CD4-positive, alpha-beta T cell treated with Interleukin-6 at 100 ng/mL for 8 hours (primary cell): ENCODE measurements at places on chromosomes 5 and 9.

GRCh38 chr9:109246533-109246932, 74.3 kb downstream of the EPB41L4B start:
- no peak for DNase-seq

DNA sequence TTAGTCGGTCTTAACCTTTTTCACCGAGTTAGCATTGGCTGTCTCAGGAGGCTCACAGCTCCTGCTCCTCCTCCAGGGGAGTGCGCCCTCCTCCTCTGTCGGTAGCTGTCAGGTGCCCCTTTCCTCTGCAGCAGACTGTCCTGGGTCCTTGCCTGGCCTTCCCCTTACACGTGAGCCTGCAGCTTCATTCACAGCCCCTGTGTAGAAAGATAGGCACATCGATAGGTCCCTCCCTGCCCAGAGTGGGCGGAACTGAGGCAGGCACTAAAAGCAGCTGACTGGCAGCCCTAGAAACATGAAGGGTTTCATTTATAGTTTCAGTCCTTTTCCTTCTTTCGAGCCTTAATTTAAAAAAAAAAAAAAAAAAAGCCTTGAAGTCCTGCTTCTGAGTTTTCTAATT, 17.2 kb downstream of the TENT4A start:
- DNase-seq: no peak

DNA sequence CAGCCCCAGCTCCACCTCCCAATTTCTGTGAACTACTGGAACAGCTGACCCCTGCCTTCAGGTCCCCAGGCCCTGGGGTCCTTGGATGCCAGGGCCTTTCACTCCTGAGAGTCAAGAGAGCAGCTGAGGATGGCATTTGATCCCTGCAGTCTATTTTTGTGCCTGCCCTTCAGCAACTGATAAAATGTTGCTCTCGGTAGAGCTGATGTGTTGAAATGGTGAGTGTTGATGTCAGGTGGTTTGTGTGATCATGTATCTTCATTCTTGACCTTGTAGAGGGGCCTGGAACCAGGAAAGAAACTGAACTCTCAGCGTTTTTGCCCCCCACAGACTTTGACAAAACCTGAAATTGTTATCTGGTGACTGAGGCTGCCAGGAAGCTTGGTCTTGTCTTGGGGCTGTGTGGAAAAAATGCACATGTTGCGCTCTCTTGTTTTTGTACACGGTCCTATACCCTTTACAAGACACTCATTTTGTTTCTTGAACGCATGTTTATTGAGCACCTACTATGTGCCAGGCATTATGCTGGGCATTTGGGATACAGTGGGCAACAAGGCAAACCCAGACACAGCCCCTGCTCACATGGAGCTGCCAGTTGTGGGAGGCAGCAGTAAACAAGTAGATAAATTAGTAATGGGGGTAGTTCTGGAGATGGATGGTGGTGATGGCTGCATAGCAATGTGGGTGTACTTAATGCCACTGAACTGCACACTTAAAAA, 78.3 kb downstream of the PPARGC1B start:
- no peak for DNase-seq

DNA sequence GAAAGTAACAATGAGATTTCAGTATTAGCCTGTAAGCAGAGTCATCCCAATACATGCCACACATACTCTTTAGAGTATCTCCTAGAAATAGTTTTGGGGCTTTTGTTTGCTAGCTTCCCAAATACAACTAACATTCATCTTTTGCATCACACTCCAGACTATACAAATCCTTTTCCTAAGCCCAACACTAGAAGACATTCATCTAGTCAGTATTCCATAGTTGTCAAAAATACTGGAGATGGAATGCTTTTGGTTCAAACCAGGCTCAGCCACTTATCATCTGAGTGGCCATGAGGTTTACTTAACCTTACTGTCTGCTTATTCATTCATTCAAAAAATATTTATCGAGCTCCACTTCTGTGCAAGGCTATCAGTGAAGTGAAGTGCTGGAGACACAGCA, 205.1 kb upstream of the SGCD start:
- DNase-seq: no peak

DNA sequence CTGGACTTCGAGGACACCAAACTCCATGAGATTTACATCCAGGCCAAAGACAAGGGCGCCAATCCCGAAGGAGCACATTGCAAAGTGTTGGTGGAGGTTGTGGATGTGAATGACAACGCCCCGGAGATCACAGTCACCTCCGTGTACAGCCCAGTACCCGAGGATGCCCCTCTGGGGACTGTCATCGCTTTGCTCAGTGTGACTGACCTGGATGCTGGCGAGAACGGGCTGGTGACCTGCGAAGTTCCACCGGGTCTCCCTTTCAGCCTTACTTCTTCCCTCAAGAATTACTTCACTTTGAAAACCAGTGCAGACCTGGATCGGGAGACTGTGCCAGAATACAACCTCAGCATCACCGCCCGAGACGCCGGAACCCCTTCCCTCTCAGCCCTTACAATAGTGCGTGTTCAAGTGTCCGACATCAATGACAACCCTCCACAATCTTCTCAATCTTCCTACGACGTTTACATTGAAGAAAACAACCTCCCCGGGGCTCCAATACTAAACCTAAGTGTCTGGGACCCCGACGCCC, 1.3 kb downstream of the PCDHGC3 start:
- no peak for DNase-seq

DNA sequence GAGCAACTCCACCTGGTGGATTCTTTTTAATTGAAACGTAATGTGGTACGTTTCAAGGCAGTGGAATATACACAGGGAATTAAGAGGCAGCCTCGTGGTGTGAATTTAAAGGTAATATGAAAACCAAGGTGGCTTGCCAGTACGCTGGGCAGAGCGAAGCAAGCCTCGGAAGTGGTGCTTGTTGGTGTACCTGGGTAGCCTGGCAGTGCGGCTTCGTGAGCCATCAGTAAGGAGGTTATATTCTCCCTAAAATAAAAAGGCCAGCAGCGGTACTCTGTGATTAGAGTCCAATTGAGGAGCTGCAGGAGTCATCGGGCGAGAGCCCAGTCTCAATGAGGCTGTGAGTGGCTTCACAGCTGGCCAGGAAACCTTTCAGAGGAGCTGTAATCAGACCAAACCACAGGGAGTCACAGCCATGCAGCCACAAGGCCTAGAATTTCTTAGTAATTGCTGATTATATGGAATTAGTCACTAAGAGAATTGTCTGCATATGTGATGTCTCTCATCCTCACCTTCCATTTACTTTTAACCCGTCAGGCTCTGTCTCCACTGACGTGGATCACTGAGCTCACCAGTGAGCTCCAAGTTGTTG, 57.7 kb downstream of the DCP2 start:
- no peak for DNase-seq

DNA sequence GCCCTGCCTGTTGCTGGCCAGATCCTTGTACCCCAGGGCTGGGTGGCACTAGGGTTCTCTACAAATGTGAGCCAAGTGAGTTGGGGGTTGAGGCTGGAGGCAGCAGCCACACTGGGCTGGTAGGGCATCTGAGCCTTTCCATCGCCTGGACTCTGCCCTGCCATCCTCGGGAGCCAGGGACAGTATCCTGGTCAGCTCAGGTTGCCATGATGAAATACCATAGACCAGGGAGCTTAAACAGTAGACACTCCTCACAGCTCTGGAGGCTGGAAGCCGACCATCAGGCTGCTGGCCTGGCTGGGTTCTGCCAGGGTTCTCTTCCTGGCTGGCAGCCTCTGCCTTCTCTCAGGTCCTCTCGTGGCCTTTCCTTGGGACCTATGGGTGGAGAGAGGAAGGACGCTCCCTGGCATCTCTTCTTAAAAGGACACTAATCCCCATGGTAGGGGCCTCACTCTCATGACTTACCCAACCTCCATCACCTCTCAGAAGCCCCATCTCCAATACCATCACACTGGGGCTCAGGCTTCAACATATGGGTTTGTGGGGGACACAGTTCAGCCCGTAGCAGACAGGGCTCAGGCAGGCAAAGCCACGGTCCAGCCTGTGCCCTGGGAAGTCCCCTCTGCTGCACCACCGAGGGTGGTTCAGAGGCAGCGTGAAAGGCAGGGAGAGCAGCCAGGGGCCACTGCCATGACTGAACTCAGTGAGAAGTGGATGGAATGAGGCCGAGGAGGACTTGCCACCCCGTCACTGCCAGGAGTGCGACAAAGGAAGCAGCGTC, 50.1 kb downstream of the HMCN2 start:
- DNase-seq: no peak

- no peak for DNase-seq
Observed at GRCh38 chr9:90987566-90987965, 185.9 kb downstream of the SYK start.

DNA sequence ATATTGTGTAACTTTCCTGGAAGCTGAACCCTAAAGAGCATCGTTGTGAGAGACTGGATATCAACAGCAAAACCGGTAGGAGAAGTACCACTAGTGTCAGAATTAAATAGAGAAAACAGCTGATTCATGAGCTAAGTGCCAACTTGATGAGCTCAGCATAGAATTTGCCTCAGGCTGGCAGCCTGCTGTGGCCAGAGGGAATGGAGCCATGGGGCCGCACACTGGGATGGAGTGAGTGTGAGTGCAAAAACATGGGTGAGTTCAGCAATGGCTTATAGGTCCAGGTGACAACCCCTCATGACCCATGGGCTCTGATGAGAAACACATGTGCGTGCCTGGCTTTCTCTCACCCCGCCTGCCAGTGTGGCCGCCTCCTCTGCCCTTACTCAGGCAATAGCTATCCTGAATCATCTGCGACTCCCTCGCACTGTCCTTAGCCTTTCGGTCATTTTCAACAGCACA, 25.4 kb downstream of the ADAMTS16 start:
- DNase-seq: no peak

GRCh38 chr9:91164724-91165520, 196.8 kb downstream of the AUH start:
- peak; percentile 48 for DNase-seq

DNA sequence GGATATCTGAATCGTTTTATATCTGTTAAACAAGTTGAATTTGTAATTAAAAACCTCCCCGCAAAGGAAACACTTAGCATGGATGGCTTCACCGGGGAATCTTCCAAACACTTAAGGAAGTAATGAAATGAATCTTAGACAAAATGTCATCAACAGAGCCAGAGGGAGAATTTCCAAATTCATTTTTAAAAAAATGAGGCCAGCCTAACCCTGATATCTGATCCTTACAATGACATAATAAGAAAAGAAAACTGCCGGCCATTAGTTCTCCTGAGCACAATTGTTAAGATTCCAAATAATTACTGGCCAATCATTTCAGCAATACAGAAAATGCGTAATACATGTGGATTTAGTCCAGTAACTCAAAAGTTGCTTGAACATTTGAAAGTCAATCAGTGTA, 6.1 kb upstream of the KIF12 start:
- DNase-seq: no peak

- no peak for DNase-seq
Observed at GRCh38 chr5:128355961-128356360, 182.1 kb downstream of the FBN2 start.

DNA sequence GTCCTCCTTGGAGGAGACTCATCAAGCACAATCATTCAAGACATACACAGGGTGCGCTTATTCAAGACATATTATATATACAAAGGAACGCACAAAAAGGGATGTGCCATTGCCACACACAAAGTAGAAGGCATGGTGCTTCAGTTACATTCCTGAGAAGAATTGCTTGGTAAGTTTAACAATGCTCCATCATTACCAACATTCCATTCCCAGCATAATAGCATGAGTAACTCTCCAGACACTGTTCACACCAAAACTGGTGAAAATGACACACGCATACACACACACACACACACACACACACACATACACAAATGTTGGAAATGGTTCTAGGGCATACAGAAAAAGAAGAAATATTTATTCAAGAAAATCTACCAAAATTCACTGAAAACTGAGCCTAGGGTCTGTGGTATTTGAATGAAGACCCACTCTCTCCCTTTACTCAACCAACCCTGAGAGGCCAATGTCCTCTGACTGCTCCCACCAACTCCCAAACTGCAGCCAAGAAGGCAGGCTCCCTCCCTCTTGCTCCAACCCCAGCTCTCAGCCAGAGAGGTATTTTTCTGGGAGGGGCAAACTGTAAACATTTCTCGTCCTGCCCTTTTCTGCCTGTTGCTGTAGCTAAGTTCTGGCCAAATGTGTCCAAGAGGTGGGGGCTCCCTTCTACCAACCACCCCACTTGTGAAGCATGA, 19.9 kb downstream of the UGT3A1 start:
- no peak for DNase-seq

- no peak for DNase-seq
Observed at GRCh38 chr5:128773378-128773777, 191.9 kb upstream of the SLC27A6 start.

DNA sequence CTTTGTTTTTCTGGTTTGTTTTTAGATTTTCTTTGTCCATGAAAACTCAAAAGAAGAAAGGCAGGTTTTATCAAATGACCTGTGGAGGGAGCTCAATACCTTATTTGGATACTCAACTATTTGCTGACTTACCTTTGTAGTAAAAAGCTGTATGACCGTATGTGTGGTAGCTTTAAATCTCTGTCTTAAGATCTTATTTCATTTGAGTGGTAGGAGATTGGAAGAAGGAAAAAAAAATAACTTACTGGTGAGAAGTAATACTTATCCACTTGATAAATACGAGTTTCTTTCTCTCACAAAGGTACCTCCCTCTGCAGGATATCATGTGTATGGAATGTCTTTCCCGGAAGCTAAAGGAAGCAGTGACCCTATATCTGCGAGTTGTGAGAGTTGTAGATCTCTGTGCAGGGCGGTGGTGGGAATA, 15.0 kb downstream of the FBXO38 start:
- DNase-seq: no peak

DNA sequence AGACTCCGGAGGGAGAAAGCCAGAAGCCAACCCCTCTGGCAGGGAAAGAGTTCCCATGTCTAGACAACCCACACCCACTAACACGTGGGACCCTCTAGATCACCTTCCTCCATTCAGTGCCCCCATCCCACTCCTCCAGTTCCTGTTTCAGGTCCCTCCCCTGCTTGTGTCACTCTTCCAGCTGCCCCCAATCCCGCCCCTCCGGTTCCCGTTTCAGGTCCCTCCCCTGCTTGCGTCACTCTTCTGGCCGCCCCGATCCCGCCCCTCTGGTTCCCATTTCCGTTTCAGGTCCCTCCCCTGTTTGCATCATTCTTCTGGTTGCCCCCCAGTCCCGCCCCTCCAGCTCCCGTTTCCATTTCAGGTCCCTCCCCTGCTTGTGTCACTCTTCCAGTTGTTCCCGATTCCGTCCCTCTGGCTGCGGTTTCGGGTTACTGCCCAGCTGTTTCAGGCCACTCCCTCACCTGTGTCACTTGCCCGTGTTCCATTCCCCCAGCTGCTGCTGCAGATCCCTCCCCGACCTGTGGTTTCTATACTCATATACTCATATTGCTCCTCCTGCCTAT, 64.8 kb upstream of the RANBP6 start:
- DNase-seq: peak; percentile 68

DNA sequence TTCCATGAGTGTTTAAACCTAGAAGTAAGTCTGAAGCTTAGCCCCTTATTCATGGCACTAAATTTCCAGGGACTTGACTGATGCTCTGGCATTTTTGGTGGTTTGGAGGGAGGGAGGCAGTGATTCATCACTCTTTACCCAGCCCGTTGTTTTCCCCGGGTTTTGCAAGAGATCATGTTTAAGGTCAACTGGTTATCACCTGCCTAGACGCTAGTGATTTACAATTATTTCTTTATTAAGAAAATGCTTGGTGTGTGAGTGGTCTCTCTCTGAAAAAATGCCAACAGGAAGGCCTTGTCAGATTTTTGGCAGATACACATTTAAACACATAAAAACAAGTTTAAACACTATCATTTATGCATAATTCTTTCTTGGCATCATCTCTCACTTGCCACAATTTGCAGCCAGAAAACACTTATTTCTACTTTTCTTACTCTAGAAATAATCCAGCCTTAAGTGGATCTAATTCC, 737.9 kb upstream of the ZNF608 start:
- DNase-seq: no peak
